ENCODE measurements at places on chromosomes 16 and 17.

GRCh38 chr17:68383443-68384321 is 73.6 kb downstream of the WIPI1 start:
- no peak for DNase-seq

DNA sequence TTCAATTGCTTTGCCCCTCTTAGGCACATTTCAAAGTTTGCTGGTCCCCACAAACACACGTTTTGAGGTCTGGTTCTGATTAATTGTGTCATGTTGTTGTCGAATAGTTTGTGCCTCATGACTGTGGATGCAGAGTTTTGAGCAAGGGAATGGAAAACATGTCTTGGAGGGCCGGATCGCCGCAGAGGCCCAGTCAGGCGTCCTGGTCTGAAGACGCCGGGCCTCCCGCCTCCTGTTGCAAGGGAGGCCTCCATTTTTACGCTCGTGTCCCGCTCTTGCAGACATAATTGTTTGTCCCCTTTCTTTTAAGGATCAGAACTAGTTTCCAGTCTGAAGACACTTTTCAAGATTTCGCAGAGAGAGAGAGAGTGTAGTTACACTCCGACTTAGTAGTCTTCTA is 3.2 kb downstream of the NTN1 start:
- no peak for DNase-seq

- no peak for DNase-seq
These were observed 393.2 kb downstream of the PMP22 start for GRCh38 chr17:14871921-14872320.

GRCh38 chr16:15548482-15548891 is 94.5 kb downstream of the MARF1 start:
- peak; percentile 58 for DNase-seq

Data from kidney glomerular epithelial cell (primary cell).